ENCODE measurements at places on chromosomes 3 and 15.

GRCh38 chr3:73604451-73604850 lies 20.3 kb downstream of the PDZRN3 start:
- DNase-seq, result no peak

DNA sequence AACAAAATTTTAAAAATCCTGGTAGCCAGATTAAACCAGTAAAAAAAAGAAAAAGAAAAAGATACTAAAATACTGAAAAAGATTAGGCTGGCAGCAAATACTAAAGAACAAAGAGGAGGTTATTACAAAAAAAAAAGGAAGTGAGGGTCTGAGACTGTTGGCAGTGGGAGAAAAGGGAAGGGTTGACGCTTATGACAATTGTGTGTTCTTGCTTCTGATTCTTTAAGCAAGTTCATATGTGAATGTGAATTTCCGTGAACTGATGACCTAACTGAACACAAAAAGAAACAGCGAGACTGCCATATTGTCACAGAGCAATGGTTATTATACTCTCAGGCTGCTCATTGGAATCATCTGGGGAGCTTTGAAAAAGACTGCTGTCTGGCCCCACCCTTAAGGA lies 56.5 kb downstream of the ATP13A4 start:
- no peak for DNase-seq

DNA sequence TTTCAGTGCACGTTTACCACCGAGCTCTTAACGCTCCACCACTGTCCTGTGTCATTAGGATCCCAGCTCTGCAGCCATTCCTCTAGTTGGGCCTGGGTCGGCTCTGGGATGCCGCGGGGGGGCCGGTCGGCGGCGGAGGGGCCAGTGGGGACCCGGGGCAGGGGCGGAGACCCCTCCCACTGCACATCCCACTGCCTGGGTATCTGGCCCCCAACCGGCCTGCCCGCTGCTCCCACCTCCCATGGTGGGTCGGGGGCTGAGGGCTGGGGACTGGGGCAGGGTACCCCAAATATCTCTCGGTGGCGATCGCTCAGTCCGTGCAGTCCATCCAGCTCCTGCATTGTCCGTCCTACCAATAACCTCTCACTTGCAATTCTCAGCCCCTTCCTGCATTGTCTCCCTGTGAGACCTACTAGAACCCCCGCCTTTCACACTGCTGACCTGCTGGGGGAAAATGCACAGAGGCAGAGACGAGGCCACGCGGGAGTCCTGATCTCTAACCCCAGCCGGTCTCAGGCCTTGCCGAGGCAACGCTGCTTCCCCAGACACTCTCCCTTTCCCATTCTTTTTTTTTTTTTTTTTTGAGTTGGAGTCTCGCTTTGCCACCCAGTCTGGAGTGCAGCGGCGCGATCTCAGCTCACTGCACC lies 24.0 kb upstream of the MUC20 start:
- no peak for DNase-seq

- no peak for DNase-seq
These were observed 50.5 kb downstream of the MYO1E start for GRCh38 chr15:59322056-59322759.

DNA sequence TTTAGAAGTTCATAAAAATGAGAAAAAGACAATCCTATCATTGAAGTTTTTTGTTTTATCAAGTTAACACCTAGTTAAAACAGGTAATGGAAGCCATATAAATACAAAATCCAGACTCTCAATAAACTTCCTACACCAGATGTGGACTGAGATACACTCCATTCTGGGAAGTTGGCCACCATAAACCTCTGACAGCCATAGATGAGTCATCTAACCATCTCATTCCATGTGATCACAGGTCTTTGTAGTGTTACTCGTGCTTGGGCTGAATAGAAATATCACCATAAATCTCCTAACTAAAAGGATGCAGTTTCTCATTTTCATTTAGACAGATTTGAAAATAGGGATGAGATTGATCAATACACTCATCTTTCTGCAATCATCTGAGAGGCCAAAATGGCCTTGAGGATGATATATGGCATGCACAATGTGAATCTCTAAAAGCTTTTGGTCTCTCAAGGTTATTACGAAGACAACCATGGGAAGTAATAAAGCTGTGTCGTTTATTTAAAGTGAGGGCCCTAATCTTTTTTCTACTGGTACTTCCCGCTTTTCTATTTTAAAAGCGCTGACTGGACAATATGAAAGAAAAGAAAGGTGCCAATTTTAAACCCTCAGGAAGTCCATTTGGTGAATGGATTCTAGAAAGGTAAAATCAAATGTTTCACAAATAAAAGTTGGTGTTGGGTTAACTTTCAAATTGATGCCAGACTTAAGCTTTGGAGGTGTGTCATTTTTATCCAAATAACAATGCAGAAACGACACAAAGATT lies 155.5 kb downstream of the POLR2M start:
- no peak for DNase-seq

DNA sequence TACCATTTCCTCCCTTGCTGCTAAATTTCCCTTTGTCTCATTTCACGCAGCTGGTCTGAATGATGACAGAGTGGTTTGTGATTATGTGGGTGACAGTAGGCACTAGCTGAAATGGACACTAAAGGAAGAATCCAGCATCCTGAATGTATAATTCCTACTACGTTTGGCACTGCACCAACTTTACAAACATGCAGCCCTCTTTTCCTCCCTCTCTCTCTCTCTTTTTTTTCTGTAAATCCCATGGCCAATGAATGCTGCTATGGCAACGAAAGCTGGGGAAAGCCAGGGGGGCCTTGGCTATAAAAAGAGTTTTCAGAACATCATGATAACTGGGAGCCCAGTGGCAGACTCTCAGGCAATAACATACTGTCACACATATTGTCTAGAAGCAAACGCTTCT lies 367.2 kb upstream of the AGTR1 start:
- DNase-seq, result no peak

DNA sequence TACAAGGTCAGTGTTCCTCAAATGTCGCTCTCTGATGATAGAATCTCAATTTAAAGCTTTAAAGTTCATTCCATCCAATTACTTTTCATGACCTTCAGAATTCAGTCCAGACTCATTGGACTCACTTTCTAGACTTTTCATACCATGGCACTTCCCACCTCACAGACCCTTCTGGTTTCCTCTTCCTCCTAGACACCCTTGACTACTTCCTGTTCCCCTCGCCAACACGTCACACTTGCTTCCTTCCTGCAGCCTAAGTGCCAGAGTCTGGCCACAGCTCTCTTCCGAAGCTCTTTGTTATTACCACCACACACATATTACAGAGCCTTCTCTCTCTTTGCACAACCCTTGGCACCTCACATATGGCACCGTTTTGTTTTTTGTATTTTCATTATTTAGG lies 59.1 kb upstream of the UMPS start:
- DNase-seq, result no peak

GRCh38 chr3:36923523-36923943 lies 21.3 kb downstream of the TRANK1 start:
- no peak for DNase-seq

DNA sequence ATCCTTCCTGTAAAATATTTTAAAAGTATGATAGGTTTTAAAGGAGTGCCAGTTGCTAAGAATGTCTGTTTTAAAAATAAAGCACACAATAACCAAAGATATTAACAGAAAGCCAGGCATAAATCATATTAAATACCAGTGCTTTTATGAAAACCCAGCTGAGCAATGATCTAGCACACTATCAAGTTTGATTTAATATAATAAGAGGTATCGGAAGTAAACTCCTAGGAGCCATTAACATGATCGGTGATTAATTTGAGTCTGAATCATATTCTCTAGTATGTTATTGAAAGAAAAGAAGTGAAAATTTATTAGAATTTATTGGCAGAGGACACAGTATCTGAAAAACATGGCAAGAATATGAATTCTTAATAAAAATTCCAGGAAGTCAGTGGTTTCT lies 91.7 kb downstream of the SPATA16 start:
- no peak for DNase-seq

DNA sequence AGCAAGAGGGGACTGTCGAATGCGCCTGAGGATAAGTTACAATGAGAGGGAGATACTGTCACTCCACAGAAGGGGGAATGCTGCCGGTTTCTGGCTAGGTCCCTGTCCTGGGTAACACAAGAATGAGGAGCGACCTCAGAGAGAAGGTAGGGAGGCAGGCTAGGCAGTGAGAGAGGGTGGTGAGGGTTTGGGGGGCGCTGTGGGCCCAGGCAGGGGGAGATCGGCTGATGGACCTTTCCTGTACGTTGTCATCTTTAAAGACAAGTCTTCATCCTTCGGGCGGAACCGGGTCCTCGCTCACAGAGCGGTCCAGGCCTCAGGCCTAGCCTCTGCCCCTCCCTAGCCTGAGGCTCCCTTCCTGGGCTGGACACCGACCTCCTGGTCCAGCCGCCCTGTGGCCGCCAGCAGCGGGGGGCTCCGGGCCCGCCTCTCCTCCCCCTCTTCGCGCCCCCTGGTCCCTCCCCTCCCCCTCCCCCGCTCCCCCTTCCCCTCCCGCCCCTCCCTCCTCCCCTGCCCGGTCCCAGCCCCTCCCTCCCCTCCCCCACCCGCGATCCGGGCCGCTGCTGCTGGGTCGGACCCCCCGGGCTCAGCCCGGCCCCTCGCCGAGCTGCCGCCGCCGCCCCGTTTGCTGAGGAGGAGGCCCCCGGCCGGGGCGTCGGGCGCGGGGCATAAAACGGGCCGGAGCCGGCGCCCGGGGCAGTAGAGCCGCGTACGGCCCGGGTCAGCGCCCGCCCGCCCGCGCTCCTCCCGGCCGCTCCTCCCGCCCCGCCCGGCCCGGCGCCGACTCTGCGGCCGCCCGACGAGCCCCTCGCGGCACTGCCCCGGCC lies at the start of gene CHRD:
CHRD (plus strand) TSS at position 697 of the 827 bp plus-strand sequence. CDS start 265 bp downstream, outside the sequence.
- DNase-seq, result no peak

GRCh38 chr3:126419886-126420786 lies 25.4 kb downstream of the CFAP100 start:
- no peak for DNase-seq

DNA sequence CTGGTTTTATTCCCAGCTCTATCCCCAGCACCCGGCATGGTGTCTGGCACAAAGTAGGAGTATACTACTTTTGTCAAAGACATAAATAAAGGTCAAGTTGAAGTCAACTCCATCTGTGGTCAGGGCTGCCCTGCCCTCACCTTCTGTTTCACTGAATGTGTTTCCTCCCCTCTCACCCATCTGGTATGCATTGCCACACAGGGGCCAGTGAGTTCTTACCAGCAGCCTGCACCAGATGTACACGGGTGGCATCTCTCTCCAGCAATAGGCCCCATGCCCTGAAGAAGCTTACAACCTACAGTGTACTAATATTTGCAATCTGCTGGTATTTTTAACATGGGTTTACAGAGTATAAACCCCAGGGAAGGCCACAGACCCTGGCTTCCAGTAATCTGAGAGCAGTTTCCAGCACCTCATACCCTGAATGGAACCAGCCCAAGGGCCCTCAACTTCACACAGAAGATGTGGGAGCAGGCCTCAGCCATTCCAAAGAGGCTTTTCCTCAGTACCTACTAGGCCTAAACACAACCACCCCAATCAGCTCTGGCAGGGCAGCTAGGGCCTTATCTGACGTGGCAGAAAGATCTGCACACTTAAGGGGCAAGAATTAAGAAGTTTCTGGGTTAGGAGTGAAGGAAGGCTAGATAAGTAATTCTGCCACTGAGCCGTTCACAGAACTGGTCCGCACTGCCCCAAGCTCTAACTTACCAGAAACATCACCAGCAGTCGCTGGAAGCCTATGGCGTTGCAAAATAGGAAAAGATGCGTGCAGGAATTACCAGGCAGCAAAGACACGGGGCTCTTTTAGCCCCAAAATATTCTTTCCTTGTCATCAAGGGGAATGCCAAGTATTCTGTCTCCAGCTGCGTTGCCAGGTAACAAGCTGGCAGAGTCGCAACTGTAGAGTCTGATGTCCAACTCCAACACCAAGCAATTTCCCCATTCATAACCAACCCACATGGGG lies 2.1 kb downstream of the IDH2 start:
- no peak for DNase-seq

Data from activated naive CD4-positive, alpha-beta T cell (primary cell).